Hepatic stellate cell (primary cell): ENCODE measurements at places on chromosomes 5 and 9.
A peak's percentile ranks its signal among the peaks of the same experiment; 100 is the strongest.

GRCh38 chr5:179337796-179338676 is 7.2 kb downstream of the ADAMTS2 start:
- no peak for DNase-seq

DNA sequence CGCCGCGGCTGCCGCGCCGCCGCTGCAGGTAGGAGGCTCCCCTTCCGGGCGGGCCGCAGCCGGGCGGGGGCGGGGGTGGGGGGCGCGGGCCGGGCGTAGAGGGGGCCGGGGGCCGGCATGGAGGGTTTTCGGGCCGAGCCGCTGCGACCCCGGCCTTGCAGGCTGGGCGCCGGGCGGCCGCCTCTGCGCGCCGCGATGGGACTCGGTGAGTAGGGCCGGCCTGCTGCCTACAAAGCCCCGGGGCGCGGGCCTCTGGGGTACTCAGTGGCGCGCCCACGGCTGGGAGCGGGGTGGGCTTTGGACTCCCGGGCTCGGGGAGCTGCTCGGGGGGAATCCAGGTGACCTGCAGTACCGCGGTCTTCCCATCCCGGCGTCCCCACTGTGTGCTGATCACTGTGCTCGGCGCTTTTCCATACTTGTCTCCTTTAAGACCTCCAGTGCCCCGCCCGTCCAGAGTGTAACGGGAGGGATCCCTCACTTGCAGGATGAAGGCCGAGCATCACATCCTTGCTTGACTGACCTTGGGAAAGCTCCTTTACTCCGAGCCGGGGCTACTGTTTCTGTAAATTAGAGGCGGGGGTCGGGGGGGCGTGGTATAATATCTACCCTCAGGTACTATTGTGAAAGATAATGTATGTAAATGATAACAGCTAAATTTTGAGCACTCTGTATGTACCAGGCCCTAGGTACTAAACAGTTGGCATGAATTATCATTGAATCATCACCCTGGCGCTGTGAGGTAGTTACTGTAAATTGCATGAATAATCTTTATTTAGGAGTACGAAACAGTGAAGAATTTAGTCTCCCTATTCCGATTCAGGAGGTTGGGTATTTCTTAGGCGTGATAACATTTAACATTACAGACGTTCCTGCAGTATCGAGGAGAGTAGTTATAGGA is 672 bp downstream of the MSANTD3 start:
- peak; percentile 54 for DNase-seq

GRCh38 chr5:159833088-159833487 is 83.2 kb upstream of the ADRA1B start:
- DNase-seq: no peak

DNA sequence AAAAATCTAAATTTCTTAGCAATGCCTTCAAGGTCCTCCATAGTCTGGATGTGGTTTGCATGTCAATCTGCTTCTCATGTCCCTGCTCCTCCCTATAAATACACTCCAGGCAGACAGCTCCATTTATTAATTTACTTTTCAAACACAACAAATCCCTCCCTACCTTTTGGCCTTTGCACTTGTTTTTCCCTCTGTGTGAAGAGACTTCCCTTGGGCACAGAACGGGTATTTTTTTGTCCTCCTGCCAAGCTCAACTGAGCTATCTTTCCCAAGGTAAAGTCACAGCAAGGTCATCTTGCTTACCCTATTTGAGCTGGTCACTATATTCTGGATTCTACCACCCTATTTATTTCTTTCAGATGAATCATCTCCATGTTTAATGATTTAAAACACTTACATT is 159.6 kb upstream of the ANKH start:
- DNase-seq: no peak

DNA sequence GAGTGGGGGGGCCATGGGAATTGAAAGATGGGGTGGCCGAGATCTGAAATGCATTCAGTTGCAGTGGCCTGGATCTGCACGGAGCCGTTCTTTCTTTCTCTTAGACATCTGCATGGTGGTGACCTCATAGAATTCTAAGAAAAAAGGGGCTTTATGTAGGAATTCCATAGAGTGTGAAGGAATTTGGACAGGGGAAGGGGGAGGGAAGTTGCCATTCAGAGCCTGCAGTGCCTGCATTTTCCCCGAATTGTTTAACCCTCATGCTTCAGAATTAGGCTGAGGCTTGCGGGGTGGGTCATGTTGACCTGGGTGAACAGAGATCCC is 4.9 kb downstream of the NEK6 start:
- no peak for DNase-seq

GRCh38 chr9:123716339-123716945 is 213.5 kb downstream of the DENND1A start:
- DNase-seq: no peak

- DNase-seq: peak; percentile 49
Measured at GRCh38 chr9:116661037-116661954, 25.8 kb upstream of the TRIM32 start.

DNA sequence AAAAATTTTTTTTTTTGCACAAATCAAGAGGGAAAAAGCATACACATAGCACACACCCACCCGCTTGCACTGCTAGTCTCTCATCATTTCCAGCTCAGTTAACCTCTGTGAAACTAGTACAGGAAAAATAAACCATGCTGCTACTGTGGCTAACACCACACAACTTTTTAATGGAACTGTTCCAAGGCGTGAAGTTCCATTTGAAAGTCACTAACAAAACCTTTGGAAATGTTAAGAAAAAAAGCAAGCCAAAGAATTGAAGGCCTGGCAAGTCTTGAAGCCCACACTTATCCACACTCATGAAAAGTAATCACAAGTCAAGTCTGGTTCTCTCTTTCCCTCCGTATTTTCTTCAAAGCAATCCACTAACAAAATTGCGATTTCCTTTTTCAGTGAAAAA is 116.3 kb downstream of the FANCC start:
- no peak for DNase-seq

DNA sequence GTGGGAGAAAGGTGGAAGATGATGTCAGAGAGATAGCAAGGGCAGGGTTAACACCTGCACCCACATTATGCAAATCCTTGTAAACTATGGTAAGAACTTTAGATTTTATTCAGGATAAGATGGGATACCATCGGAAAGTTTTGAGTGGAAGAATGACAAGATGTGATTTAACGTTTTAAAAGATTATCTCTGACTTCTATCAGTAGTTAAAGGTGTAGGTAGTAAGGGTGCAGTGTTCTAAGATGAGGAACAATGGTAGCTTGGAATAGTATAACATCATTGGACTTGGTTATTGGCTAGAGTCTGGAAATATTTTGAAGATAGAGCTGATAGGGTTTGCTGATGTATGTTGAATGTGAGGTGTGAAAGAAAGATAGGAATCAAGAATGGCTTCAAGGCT is 211.3 kb downstream of the CCDC171 start:
- no peak for DNase-seq

GRCh38 chr5:33794550-33795181 is 97.1 kb downstream of the ADAMTS12 start:
- no peak for DNase-seq

DNA sequence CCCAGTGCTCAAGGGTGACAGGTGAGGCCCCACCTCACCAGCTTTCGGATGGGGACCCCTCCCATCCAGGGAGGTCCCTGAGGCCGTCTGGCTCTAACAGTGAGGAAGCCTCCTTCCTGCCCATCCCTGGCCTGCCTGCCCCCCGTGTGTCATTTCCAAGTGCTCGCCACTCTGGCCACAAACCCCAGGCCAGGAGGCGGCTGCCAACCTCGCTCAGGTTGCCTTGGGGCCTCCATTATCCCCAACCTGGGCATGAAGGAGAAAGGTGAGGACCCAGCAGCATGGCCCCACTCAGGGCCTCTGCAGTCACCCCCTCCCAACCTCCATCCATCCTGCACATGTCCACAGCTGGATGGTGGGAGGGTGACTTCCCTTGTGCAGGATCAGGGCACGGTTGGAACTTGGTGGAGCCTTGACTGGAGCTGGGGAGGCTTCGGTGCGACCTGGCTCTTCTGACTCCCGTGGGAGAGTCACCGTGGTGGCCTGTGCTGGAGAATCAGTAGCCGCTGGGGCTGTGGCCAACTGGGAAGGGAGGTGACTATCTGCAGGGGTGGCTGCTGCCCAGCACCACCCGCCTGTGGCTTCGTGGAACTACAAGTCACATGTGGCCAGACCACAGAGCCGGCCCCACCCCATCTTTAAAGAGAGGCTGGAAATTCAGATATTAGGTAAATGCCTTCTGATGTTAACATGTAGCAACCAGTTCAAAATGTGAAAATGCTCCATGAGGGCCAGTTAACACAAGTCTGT is 37.5 kb upstream of the GFPT2 start:
- DNase-seq: no peak
